Globus pallidus (tissue), 1 donor: ENCODE measurements at places on chromosomes 1 and 21.

DNA sequence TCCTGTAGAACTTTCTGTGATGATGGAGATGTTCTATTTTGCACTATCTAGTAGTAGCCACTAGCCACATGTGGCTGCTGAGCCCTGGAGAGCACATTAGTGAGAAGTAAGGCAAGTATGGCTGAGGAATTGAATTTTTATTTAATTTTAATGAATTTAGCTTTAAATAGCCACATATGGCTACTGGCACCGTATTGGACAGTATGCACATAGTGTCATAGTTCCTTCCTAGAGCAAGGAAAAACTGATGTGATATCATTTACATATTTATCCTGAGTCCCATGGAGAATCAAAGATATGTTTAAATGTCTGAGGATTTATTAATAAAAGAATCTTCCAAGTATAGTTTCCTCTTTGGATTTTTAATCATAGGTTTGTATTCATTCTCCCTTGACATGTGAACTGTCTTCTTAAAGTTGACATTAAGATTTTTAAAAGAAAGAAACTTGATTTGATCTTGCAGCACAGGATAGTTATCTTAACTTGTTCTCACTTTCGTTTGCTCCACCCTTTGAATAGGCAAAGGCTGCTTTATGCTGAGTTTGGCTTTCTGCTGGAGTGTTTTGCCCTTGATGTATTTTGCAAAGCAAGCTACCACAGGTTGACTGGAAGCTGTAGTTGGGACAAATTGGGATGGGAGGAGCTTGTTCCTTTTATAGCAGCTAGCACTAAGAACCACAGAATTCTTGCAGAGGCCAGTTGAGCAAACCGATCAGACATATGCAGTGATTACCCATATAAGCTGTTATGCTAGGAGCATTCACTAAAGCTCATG lies 129.7 kb downstream of the VPS13D start:
- DNase-seq, result no peak

DNA sequence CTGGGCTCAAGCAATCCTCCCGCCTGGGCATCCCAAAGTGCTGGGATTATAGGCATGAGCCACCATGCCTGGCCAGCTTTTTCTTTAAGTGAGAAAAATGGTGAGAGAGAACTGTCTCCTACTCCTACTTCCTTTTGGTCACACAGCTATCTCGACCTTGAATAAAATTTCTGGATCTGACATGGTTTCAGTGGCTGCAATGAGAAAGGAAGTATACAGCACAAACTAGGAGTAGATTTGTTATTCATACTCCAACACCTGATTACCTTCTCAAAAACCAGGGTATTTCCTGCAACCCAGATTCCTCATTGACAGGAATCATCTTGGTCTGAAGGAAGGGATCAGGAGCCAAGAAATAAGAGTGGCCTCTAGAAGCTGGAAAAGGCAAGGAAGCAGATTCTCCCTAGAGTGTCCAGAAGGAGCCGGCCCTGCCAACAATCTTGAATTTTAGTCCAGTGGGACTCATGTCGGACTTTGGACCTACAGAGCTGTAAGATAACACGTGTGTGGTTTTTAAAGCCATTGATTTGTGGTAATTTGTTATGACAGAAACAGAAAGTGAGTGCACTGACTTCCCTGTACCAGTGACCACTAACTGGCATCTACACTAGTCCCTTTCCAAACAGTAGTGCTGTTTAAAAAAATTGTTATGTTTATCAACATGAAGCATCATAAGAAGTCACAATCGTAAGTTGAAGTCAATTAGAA lies 516.6 kb downstream of the SMYD3 start:
- DNase-seq, result no peak

DNA sequence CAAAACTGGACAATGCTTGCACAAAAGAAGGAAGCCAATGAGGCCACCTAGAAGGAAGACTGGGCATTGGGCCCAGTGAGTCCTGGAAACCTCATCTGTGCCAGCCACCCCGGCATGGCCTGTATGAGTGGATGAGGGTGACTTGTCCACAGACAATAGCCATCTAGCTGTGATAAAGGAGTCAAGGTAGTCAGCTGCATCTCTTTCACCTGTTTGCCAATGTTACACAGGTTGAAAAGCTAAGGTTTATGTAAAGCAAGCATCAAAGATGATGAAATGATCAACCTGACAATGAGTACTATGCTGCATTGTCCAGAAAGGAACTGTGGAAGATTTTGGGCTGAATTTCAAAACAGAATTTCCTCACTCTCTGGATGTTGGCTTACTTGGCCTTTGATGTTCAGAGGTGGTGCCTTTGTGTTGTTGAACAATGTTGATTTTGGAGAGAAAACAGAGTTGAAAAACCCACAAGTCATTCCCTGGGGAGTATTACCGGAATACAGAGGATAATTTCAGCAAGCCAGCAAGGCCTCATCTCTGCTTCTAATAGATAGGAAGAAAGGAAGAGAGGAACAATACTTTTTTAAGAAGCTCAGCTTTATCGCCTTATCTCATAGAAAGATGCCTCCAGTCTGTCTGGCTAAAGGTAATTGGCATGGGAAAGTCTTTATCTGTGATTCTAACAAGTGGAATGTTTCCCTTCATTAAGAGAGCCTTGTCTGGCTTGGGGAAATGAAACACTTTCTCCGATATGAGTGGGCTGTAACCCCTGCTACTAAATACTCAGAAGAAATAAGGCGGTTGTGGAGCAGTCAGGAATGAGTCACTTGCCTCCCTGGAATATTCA lies 11.4 kb upstream of the SELE start:
- DNase-seq, result peak; percentile 2

DNA sequence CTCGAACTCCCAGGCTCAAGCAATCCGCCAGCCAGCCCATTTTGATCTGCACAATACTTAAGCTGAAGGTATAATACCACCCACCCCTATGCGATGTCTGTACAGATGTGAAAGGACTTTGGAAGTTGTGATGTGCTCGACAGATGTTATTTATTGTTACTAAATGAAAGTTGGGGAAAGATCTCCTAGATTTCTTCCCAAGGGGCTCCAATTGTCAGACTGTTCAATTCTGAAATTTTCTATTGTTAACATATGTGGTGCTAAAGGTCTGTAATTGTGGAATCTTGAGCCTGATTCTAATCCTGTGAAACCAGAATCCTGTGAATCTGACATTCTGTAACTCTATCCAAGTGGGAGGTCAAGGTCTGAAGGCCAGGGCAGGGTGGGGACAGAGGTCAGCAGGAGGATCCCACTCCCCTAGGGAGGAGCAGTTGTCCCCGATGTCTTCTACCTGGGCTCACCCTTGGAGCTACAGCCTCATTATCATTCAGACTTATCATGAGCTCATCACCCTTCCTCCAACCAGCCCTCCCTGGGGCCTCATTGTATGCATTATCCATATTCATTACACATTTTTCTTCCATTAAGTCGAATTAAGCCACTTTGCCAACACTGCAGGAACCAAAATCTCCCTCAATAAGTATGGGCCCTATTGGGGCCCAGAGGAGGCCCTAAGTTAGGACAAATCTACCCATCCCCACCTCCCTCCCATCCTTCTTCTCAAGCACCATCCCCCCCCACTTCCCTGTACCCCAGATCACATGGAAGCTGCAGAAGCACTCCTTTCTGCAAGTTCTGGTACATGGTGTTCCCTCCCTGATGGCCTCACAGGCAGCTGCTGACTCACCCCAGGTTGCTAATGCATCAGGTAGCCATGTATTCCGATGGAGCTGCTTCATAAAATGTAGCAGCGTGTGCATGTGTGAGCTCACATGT lies 32.3 kb downstream of the SHISAL2A start:
- DNase-seq, result no peak

GRCh38 chr1:177872308-177872900 lies 97.5 kb downstream of the SEC16B start:
- DNase-seq, result no peak

GRCh38 chr1:205578780-205579571 lies 52.8 kb downstream of the ELK4 start:
- DNase-seq, result no peak

DNA sequence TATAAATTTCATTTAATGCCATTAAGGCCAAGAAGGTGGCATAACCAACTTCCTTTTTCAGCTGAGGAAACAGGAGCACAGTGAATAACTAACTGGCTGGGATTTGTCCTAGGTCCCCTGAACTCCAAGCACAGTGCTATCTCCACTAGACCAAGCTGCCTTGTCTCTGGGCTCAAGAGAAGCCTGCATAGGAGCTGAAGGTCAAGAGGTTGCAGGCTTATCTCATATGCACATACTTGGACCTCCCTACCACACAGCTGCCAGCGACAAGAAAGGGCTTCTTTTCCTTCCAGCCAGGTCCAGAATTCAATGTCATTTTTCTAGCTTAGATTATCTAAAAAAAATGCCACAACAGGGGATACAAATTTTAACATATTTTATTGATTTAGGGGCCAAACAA lies 27.1 kb downstream of the AK2 start:
- no peak for DNase-seq

DNA sequence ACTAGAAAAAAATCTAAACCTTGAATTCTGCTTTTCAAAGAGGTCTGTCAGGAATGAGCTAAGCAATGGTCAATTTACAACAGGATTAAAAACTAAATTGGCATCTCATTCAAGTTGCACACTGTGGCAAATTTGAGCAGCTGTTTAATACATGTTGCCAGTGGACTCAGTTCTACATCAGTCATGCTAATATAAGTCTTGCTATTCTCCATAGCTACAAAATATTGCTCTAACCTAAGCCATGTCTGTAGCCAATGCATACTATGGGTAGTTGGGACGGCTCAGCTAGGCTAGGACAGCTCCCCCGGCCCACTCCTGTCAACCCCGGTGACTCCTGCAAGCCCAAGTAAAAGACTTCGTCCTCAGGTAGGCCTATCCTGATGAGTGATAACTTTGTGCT lies 10.9 kb upstream of the VAV3 start:
- no peak for DNase-seq

DNA sequence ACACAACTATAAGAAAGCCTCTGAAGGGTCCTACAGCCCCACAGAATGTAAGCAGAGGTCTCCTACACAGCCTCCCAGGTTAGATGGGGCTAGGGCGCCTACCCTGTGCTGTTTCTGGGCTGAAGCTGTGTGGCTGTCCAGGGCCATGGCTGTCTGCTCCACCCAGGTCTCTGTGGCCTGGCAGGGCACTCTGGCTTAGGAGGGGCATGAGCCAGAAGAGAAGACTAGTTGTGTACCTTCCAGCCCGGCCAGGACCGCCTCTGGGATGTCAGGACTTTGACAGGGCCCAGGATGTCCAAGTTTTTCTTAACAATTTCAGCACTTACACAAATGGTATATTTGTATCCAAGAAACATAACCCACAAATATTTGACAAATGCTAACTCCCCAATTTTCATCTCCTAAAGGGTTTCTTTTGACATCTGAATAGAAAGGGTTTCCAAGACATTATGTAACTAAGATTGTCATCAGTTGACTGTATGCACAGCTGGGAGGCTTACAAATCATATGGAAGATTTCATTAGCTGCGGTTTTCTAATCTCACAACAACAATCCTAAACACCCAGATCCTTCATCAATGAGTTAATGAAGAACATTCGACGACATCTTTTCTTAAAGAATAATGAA lies 80.5 kb downstream of the HSF2BP start:
- no peak for DNase-seq

DNA sequence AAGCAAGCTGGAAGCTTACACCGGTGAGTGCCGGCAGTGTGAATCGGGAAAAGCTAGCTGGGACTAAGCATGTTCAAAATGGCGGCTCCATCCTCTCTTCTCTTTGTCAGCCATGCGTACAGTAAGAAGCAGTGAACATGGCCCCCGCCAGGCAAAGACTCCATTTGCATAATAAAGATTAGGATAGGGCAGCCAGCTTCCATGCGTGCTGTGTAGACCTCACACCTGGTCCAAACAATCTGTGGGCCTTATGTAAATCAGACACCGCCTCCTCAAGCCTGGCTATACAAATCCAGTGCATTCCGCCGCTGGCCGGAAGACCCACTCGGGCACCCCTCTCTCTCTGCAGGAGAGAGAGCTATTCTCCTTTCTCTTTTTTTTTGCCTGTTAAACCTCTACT lies 150.3 kb downstream of the TIAM1 start:
- no peak for DNase-seq

- no peak for DNase-seq
Observed at GRCh38 chr21:35190201-35190701, 141.1 kb upstream of the RUNX1 start.

- no peak for DNase-seq
Observed at GRCh38 chr1:88640060-88640459, 44.0 kb upstream of the PKN2 start.

GRCh38 chr1:39141925-39142324 lies 62.6 kb upstream of the MACF1 start:
- DNase-seq, result no peak

DNA sequence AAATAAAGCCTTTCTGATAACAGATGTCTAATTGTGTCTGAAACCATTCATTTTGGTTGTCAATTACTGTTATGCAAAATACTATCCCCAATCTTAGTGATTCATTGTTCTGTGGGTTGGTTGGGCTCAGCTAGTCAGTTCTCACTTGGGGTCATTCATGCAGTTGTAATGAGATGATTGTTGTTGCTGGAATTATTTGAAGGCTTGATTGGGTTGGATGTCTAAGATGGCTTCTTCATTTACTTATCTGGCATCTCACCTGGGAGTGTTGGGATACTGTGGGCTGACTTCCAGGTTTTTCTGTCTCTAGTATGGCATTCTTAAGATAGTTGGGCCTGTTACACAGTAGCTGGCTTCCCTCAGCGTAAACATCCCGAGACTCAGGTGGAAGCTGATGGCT lies 217.8 kb upstream of the B3GALT2 start:
- DNase-seq, result no peak

DNA sequence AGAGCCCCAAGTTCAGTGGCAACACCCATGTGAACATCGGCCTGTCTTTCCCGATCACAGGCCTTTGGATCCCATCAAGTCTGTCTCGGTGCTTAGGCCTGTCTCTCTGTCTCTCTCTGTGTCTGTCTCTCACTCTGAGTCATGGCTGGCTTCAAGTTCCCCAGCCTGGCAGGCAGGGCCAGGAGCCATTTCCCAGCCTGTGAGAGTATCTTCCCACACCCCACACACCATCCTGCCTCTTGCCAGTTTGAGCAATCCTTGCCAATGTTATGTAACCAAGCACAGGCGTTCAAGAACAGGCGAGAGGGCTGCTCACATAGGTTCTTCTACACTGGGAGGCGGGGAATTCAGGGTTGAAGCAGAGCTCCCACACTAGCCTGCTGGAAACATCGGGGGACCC lies 70.0 kb upstream of the TMEM51 start:
- no peak for DNase-seq

DNA sequence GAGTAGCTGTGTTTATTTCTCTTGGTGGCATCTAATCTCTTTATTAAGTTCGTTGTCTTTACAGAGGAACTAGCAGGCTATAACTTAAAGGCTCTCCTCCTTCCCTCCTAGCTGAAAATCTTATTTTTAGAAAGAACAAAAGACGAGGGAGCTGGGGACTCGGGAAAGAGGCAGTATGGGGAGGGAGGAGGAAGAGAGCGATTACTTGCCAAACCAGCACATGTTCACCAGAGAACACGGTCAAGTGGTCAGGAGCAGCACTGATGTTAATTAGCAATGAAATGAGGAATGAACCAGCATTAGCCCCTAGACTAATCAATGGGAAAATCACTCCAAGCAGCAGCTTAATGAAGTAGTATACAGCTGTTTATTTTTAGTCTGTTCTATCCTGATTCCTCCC lies 171.3 kb upstream of the ESRRG start:
- no peak for DNase-seq

- DNase-seq, result no peak
Observed at GRCh38 chr1:34829250-34829649, 30.3 kb downstream of the SMIM12 start.

- DNase-seq, result no peak
Observed at GRCh38 chr1:166302989-166303758, 136.4 kb upstream of the FAM78B start.

GRCh38 chr1:37593726-37594125 lies 2.0 kb downstream of the GNL2 start:
- DNase-seq, result no peak

GRCh38 chr21:44712203-44713028 lies 1.0 kb upstream of the TSPEAR start:
- DNase-seq, result no peak
